ENCODE measurements at places on chromosomes 6 and 20.

DNA sequence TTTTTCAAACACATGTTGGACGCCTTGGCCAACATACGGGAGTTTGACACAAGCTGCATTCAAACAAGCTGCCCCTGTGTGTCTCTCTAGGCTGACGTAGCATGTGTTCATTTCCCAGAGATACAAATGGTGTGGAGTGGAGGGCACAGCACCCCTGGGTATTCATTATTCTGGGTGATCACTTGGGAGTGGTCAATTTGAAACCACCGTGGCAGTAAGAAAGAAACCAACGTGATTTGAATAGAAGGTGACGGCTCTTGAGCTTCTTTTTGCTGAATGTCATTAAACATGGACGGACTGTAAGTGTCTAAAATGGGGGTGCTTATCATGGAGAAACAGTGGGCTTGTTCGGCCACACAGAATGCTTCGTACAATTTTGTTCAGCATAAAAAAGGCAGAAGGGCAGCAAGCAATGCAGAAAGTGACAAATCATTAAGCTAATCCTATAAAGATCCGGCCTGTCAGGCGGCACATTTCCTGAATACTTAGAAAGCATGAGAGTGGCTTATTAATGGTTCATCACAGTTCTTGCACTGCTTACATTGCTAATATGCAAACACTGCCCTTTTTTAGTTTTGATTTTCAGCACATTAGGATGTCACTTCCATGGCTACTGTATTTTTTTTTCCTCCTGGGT is 1261.9 kb upstream of the CITED2 start:
- no peak for DNase-seq

GRCh38 chr20:59832406-59833363 is 100.8 kb downstream of the SYCP2 start:
- no peak for DNase-seq

DNA sequence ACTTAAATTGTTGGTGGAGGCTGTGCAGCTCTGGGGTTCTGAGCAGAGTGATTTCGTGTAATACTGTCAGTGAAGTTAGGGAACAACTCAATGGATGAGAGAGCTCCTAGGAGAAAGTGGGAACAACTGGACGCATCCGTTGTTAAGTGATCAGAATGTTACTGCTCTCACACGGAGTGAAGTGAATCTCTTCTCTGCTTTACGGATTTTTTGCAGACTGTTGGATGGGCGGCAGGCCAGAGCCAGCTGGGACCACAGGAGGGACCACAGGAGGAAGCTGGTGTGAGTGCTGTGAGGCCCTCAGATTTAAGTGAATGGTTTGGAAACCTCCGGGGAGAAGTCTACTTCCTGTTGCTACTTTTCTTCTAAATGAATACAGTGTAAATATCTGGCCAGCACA is 23.7 kb upstream of the PPP1R14C start:
- DNase-seq, result no peak

DNA sequence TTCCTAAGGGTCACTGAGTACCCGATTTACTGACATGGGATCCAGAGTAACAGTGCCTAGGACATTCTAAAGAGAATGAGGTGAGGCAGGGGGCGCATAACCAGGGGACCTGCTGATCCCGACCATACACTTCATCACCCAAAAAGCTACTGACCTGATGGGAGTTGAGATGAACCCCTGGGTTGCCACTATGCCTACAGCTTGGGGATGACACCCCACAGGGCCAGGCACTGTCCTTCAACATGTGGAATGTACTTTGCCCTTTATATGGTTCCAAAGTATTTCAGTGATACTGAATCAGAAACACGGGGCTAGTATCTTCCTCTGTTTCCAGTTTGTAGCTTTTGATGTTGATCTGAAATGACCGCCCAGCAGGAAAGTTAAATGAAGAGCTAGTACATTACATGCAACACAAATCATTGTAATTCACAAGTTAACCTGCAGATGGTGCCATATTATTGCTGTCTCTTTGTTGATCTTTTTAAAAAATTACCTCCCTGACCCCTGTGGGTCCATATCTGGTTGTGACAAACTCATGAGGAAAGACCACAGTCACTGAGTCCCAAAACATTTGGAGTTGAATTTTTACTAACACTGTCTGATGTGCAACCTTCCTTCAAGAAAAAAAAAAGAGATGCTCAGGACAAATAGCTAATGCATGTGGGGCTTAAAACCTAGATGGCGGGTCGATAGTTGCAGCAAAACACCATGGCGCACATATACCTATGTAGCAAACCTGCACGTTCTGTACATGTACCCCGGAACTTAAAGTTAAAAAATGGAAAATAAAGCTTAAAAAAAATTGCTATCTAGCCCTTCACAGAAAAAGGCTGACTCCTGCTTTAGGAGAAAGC is 42.7 kb upstream of the GCNT2 start:
- DNase-seq, result peak; percentile 51

DNA sequence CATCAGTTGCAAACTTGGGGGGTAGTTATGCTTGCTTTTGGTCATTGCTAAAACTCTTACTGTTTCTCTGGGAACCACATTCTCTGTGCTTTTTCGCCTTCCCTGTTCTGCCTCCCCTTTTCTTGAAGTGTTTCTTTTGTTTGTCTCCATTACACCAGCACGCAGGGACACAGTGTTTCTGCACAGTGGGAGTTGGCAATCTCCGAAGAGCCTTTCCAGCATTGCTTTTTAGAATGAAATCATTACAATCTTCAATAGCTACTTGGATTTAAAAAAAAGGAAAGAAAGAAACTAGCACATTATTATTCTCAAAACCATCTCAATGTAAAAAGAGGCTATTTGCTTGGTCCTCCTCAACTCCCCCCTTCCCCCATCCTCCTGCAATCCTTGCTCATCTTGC is 536.7 kb upstream of the MMS22L start:
- no peak for DNase-seq

GRCh38 chr6:80607811-80608391 is 501.4 kb downstream of the BCKDHB start:
- DNase-seq, result no peak

- DNase-seq, result no peak
Observed at GRCh38 chr6:121731381-121731780, 295.9 kb downstream of the GJA1 start.

DNA sequence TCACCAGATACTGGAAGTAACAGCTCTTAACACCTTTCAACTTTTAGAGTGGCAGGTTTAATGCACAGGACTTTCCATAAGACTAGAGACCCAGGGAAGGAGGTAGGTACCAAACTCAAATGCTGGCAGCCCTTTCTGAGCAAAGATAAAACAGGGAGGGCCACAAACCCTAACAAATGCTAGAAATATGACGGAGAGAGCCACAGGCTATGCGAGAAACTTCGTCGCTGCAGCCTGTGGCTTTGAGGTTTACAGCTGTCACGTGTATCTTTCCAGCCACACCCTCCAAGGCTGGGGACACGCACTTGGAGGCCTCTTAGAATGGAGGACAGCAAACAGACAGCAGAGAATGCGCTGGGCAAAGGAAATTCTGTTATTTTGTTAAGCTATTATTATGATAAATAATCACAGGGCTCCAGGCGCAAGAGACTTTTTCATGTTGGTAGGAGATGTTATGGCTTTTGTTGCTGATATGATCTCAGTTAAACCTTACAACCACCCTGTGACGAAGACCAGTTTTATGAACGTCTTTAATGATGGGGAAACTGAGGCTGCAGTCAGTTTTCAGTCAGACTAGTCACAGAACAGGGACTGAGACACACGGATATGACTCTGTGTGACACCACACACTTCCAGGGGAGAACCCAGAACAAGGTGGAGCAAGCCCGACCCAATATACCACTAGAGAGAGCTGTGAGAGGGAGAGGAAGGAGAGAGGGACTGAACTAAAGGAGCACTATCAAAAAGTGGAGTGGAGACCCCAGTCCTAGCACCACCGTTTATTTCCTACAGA is 2.0 kb downstream of the TRAM2 start:
- peak; percentile 58 for DNase-seq

DNA sequence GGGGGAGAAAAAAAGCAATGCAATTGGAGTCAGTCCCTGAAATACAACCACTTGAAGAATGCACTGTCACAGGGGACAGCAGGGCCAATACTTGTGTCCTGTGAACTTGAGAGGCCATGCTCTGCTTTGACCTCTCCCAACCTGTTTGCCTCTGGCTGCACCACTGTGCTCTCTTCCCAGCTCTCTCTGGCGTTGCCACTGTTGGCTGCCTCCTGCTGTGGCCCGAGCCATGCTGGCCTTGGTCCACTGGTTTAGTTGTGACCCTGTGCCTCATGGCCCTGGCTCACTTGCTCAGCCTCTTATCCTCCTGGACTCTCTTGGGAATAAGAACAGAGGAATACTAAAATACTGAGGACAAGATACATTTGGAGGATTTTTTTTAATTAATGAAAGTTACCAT is 14.5 kb upstream of the FBXO30 start:
- no peak for DNase-seq

GRCh38 chr6:30744054-30744805 is at the start of gene IER3:
Gene IER3, minus strand, starts transcription at chr6:30744547. Its CDS starts 29 bp downstream, at chr6:30744518.
- peak; percentile 44 for DNase-seq

GRCh38 chr6:4907602-4908001 is 96.2 kb downstream of the RPP40 start:
- DNase-seq, result peak; percentile 14

- no peak for DNase-seq
Observed at GRCh38 chr6:8764733-8765132, 329.4 kb upstream of the SLC35B3 start.

- DNase-seq, result no peak
Observed at GRCh38 chr6:84026721-84027164, 6.8 kb upstream of the MRAP2 start.

- DNase-seq, result no peak
Observed at GRCh38 chr6:29734046-29735018, 11.1 kb downstream of the HLA-F start.

DNA sequence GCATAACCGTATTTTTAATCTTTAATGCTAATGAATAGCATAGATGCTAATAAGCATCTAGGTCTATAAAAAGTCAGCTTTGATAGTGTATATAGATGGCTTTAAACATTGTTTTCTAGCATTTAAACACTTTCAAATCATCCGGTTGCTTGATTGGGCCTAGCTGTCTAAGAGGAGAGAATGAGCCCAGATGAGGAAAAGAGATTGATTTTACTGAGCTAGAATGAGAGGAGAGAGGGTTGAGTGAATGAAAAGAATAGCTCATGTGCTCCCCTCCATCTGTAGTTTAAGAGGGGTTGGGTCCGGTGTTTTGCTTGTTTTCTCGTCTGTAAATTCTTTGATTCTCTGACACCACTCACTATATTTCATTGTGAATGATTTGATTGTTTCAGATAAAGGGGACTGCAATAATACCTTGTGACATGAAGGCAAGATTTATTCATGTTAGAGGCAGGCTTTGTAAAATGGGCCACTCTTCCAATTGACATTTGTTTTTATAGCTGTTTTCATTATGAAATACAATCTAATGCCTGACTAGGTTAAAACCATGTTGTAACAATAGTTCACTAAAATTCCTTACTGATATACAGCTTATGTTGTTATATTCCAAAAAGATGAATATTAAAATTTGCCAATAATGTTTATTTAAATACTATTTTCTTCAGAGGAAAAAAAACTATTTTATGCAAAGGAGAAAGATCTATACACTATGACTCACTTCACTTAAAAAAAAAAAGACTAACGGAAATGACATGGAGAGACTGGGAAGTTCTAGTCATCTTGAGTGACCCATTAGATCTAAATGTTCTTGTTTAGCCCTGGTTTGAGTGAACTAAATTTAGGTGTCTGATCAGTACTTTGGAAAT is 3.2 kb downstream of the PTPN1 start:
- DNase-seq, result no peak

DNA sequence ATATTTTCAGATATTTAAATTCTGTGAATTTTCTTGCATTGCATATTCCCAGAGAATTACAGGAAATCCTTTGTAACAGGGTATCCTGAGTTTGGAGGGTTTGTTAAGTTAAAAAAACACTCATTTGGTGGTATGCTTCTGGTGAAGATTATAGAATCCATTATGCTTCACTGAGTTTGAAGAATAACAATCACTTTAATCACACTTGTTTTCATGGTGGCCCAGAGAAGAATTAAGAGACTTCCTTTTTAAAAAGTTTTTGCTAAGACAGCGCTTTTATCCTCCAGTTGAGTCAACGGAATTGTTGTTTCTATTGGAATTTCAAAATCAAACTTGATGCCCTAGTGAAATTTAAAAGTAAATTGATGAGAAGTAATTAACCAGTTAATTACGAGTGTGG is 17.4 kb downstream of the PLEKHG1 start:
- DNase-seq, result no peak

- no peak for DNase-seq
Observed at GRCh38 chr20:47991875-47992488, 206.7 kb upstream of the SULF2 start.

- no peak for DNase-seq
Observed at GRCh38 chr6:17469006-17469832, 75.8 kb downstream of the CAP2 start.

- DNase-seq, result no peak
Observed at GRCh38 chr6:135062735-135063134, 8.1 kb upstream of the HBS1L start.

DNA sequence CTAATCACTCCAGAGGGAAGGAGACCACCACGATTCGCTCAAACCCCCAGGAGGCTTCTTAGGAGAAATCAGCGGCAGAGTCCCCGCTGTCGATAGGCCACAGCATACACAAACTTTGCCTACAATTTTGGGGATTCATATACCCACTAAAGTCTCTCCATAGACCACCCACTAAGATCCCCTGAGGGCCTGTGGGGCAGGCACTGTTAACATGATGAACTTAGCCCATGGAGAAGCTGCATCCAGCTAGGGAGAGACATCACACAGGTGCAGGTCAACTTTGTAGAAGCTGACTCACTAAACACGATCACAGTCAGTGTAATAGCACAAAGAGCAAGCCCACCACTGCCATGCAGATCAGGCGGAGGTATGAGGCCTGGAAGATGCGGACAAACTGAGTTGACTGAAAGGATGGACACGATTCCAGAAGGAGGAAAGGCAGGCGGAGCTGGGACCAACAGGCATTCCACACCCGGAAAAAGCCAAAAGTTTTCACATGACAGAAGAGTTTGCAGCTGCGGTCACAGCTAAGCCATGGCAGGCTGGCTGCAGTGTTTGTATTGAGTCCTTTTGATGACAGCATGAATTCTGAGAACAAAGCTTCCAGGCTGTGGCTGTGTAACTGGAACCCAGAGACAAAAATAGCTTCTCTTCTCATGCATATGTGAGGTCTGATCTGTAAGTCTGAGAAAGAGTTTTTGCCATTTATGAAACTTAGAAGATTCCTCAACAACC is 75.7 kb upstream of the QKI start:
- DNase-seq, result no peak

DNA sequence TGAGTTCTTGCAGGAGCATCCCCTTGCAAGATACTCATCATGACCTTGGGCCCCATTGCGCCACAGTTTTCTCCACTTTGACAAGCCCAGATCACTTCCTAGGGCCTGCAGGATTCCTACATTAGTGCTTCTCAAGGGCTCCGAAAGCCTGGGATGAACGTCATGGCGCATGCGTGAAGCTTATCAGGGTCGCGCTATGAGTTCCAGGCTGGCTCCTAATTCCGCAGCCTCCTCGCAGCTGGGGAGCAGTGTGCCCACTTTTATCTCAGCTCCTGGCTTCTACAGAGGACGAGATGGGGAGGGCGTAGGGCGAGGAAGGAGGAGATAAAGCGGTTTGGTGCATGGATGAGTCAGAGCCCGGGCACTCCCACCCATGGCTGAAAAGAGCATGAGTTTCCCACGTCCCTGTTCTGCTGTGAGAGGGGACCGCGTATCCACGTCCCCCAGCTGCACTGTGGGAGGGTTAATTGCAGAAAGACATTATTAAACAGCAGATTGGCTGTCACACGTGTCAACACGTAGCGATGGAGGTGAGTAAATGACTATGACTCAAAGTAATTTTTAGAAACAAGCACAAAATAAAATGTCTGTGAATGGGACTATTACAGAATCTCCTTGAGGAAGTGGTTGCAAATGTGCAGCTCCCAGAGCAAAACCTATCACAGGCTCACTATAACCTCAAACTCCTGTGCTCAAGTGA is 72.9 kb upstream of the DSP start:
- no peak for DNase-seq

GRCh38 chr6:31732029-31732428 is 2.9 kb upstream of the DDAH2 start:
- no peak for DNase-seq

Data from GM19239 (cell line).